ENCODE measurements at places on chromosomes 7 and 10. TPM values are rescaled to one million over a fixed set of nuclear protein-coding genes. Genes with fewer than 3 reads are reported as not detected.

The LRMDA gene
- total RNA-seq: 1.1 TPM

The NANOS1 gene
- total RNA-seq: 0.14 TPM

The INTS1 gene
- 26.3 TPM for total RNA-seq

The KMT2C gene
- total RNA-seq: 24.1 TPM

The TTYH3 gene
- 27.9 TPM for total RNA-seq

The FAM180A gene
- 5.5 TPM for total RNA-seq

The BICC1 gene
- total RNA-seq: 99.6 TPM

The PTPN12 gene
- 24.6 TPM for total RNA-seq

The OR6V1 gene
- total RNA-seq: not detected

The NEUROD6 gene
- not detected for total RNA-seq

The SP4 gene
- 4.0 TPM for total RNA-seq
